ENCODE measurements at places on chromosomes 6 and 20.

- DNase-seq: peak; percentile 79
Observed at GRCh38 chr20:43942667-43943285, 28.1 kb downstream of the TOX2 start.

GRCh38 chr6:149248693-149249369 is 68.7 kb upstream of the TAB2 start:
- no peak for DNase-seq

GRCh38 chr20:14521016-14521415 is 183.6 kb upstream of the FLRT3 start:
- no peak for DNase-seq

DNA sequence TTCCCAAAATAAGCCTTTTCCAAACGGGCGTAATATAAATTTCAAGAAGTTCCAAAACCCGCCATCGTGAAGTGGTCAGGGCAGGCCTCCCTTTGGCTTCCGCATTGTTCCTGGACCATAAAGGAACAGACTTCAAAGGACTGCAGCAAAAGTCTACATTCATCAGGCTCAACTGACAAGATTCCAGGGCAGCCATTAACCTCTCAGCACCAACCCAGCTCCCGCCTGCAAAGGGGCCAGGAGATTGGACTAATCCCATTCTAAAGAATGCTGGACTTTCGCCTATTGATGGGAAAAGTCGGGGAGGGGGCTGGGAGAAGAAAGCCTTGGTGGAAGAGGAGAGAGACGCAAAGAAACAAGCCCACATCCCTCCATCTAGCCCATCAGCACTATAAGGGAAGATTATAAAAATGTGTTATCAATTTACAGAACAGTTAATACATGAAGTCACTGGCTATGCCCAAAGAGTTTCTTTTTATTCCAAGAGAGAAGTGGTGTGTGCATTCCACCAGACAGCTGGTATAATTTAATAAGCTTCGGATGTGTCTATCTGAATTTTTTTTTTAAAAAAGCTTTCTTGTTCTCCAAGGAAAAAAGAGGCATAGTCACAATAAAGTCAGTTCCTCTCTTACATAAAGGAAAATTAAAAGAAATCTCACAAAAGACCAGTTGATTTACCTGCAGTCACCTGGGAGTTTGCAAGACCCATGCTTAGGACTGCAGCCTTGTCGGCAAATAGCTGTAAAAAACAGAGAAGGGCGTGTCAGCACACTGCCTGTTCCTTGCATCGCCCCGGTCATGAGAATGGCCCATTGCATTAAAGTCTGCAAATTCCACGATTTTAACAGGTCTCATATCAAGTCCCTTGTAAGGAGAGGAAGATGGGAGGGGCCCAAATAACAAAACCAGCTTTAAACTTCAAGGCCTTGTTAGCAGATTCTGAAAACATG is 17.8 kb downstream of the JAG1 start:
- DNase-seq: no peak

GRCh38 chr6:134908906-134909516 is 40.9 kb downstream of the ALDH8A1 start:
- peak; percentile 8 for DNase-seq

DNA sequence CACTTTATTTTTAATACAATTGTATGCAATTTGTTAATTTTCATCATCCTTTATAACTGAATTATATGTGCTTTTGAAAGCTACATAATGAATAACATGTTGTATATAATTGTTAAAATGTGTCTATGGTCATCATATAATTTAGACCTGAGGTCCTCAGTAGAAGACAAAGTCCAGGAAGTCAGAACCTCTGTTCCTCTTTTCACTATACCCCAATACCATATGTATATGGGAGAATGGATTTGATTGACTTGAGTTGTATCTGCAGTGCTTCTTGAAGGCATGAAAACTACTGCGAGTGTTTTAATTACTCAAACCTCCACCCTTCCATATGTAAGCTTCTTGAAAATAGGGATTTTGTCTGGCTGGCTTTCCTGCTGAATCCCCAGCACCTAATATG is 140.7 kb upstream of the NEDD9 start:
- no peak for DNase-seq

GRCh38 chr6:57198926-57199636 is 23.0 kb downstream of the RAB23 start:
- DNase-seq: no peak

DNA sequence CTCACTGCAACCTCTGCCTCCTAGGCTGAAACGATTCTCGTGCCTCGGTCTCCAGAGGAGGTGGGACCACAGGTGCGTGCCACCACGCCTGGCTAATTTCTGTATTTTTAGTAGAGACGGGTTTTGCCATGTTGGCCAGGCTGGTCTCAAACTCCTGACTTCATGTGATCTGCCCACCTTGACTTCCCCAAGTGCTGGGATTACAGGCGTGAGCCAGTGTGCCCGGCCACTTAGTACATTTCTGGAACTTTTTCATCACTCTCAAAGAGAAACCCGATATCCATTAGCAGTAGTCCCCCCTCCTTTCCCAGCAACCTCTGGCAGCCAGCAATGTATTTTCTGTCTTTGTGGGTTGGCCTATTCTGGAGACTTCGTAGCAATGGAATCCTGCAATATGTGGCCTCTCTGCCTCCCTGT is 109.8 kb downstream of the JARID2 start:
- no peak for DNase-seq

DNA sequence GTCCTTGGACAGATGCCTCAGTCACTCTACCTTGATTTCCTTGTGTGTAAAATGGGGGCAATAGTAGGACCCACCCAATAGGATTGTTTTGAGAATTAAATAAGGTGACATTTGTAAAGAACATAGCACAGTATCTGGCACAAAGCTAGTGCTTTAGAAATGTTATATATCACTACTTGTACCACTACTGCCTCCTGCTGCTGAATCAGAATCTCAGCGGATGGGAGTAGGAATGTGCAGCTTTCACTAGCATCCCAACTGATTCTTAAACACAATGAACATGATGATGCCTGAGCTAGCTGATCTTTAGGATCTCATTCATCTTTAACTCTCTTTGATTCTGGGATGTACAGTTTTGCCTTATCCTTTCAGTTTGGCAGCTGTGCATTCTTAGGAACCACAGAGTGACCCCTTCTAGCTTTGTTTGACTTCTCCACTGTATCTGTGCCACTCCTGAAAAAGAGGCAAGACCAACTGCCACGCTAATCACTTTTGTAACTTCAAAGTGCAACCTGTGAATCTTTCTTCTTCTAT is 7.2 kb downstream of the PBOV1 start:
- no peak for DNase-seq

- DNase-seq: no peak
Observed at GRCh38 chr6:129889580-129889979, 28.5 kb upstream of the TMEM244 start.

GRCh38 chr6:16582446-16583143 is 178.7 kb downstream of the ATXN1 start:
- no peak for DNase-seq

DNA sequence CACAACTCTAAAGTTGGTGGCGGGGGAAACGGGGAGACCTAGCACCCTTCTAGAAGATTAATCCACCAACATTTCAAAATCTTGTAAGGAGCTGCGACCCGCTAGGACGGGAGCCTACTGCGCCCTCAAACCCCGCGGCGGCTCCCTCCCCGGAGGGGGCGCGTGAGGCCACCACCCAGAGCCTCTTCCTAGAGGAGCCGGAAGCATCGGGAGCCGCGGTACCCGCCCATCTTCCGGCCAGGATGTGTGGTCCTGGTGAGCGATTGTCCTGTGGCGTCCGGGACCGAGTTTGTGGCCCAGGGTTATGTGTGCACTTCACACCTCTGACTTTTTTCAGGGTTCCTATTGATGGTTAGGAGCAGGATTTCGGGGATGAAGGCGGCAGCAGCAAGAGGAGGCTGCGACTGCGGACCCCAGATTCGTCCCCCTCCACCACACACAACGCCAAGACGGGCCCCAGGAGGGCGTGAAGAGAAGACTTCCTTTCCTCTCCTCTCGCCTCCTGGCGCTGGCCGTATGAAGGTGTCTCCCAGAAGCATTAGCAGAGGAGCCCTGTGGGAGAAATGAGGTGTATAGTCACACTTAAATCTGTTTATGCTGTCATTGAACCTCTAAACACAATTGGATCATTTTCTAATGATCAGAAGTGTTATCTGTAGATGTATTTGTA is 10.7 kb downstream of the ZNF165 start:
- DNase-seq: no peak

GRCh38 chr6:16669227-16669626 is 92.0 kb downstream of the ATXN1 start:
- DNase-seq: peak; percentile 83

DNA sequence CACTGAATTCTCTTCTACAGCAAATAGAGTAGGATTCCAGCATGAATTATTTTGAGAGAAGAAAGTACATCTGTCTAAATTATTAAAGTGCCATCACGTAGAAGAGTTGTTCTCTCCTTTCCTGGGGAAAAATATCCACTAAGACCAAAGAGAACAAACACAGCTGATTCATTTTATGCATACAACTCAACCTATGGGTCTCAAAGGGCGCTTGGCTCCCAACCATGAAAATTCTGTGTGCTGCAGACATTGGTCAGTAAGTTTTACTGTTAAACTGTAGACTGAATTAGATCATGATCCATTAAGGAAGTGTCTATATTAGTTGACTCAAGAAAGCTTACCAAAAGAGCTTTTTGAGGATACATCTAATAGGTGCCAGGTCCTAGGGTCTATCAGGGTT is 83.5 kb downstream of the FRK start:
- DNase-seq: no peak

- DNase-seq: no peak
Observed at GRCh38 chr20:36018208-36018988, 50.0 kb downstream of the CNBD2 start.

DNA sequence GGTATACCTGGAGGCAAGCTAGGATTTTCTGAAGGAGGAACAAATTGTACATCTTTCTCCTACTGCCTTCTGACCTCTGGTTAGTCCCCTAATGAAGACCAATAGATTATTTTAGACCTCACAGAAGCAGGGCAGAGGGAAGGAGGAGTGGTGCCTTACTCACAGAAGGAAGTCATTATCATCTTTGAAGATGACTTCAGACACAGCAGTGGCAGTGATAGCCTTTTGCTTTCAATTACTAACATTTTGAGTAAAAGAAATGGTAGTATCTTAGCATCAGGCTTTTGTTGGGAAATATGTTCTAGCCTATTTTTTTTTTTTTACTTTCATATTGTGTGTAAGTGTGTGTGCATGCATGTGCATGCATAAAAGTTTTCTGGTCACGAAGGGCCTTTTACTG is 164.2 kb upstream of the PLN start:
- no peak for DNase-seq

GRCh38 chr20:61461461-61461860 is 209.4 kb downstream of the CDH4 start:
- DNase-seq: no peak

DNA sequence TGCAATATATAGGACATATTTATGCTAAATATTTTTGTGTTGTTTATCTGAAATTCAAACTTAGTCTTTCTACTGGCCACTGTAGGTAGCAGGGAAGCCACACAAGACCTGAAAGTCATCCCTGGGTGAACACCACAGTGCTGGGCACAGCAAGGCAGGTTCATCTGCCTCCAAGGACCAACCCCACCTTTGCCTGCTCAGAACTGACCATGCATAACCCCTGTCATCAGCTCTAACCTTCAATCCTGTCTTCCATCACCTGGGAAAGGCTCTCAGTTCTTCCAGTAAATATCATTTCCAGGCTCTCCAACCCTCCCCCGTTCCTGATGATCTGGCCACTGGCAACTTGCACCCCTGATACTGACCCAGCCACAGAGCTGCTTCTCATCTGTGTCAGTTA is 32.7 kb upstream of the CST7 start:
- no peak for DNase-seq

- DNase-seq: no peak
Observed at GRCh38 chr6:100892693-100893092, 11.6 kb upstream of the ASCC3 start.

DNA sequence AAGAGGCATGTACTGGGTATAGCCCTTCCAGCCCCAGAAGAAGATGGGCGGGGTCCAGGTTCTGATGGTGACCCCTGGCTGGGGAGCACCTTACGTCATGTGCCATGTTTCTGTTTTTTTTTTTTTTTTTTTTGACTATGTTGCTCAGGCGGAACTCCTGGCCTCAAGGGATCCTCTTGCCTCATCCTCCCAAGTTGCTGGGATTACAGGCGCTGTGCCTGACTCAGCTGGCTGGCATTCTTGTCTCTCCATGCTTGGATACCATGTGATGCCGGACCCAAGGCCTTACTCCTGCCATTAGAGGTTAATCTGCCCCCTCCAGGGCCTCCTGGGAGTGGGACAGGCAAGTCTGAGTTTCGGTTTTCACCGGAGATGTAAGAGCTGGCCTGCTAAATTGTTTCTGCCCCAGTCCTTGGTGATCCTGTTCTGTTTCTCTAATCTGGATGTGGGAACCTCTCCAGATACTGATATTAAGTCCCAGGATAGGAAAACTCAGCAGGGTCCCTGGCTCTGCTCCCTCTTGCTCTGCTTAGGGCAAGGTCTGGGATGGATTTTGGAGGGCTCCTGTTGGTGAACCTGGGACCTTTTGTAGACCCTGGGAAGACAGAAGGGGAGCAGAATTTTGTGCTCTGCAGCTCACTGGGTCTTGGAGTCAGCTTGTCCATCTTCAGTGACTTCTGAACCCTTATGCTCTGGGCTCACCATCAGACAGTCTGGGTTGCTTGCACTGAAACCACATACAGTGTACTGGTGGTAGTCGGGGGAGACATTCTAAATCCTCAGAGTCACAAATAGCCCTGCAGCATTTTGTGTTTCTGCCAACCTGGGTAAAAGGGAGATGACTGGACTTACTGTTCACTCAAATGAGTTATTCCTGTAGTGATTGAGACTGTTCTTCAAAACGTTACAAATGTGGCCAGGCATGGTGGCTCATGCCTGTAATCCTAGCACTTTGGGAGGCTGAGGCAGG is 45.1 kb downstream of the PTK7 start:
- no peak for DNase-seq

GRCh38 chr20:36827541-36828279 is 48.2 kb upstream of the TLDC2 start:
- DNase-seq: no peak

DNA sequence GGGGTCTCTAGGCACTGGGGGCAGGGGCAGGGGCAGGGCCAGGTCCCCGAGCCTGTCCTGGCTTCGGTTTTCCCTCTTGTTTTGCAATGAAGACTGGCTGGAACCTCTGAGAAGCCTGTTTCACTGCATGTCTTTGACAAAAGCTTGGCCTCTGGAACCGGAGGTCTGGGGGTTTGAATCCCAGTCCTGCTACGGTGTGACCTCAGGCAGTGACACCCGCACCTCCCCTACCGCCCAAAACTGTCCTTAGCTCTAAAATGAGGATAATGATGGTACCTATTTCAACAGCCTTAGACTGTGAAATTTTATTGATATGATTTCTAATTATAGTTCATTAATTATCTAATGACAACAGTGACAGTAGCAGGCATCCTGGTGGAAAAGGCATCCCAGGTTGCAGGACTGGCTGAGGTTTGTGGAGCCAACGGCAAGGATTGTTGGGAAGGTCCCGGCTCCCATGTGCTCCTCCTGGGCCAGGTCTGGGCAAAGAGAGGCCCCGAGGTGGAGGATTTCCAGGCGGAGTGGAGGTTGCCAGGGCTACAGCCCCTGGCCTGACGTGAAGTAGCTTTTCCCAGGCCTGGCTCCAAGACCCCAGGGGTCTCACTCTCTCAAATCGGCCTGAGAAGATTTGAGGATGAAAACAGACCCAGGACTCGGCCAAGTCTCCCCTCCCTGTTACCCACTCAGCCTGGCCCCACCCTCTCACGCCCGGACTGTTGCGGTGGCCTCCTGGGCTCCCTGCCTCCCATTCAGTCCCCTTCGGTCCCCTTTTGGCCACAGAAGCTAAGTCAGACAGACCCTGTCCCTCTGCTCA is 57.9 kb downstream of the SNAI1 start:
- DNase-seq: no peak

GRCh38 chr6:158793432-158793831 is 25.7 kb downstream of the EZR start:
- peak; percentile 48 for DNase-seq

All from activated CD4-positive, alpha-beta T cell treated with anti-CD3 and anti-CD28 coated beads, Interleukin-2, amount 50 U/mL, for 16 hours (primary cell).